GM20000 (cell line): ENCODE measurements at places on chromosomes 12 and 14.

DNA sequence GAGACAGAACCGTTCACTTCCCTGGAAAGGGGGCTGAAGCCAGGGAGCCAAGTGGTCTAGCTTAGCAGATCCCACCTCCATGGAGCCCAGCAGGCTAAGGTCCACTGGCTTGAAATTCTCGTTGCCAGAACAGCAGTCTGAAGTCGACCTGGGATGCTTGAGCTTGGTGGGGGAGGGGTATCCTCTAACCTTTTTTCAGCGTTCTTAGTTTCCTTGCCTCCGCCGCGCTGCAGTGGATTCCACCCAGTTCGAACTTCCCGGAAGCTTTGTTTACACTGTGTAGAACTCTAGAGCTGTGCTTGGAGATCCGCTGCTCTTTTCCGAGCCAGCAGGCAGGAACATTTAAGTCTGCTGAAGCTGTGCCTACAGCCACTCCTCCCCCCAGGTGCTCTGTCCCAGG, 45.2 kb upstream of the FKBP4 start:
- DNase-seq, result no peak

DNA sequence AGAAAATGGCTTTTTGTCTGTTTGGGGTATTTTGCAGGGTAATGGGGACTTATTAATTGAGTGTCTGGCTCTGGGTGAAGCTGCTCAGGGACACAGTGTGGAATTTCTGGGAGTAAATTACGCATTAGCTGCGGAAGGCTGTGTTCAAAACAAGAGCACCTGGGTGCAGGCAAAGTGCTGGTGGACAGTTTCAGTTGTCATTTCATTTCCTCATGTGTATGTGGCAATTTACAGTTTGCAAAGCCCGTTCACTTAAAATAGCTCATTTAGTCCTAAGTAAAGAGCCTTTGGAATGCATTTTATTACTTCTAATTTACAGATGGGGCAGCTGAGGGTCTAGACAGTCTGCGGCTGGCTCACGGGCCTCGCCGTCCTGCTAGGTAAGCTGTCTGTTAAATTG, 546.8 kb downstream of the BCL11B start:
- DNase-seq, result no peak

DNA sequence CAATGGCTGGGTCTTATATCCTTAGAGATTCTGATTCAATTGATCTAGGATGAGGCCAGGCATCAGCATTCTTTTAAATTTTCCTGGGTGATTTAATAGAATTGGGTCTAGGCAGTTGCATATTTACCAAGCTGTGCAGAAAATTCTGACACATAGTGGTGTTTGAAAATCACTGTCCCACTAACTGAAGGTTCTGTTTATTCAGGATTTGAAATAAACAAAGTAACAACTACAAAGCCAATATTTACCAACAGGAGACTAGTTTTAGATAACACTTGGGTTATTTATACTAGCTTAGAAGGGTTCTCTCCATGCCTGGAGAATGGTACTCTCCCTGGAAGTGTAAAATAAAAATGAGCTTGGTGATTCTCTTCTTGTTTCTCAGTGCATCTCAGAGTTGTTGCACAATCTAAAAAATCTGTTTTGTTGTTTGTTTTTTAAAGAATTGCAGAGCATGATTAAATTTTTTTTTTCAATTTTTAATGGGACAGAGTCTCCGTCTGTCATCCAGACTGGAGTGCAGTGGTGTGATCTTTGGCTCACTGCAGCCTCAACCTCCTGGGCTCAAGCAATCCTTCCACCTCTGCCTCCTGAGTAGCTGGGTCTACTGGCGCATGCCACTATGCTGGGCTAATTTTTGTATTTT, 16.9 kb downstream of the BEST3 start:
- DNase-seq, result no peak

DNA sequence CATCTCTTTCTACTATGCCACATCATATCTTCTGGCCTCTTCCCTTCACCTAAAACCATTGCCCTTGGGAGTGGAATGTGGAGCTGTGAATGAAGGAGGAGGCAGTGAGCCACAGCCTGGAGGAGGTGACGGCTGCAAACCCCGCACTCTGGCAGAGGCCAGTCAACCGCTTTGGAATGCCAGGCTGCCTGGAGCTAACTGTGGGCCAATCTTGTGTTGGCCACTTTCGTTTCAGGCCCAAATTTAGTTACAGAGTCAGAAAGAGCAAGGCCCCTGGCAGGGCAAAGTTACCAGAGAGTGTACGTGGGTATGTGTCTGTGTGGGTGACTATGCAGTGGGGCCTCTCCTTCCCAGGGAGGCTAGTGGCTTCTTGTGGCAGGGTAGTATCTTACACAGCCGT, 40.1 kb downstream of the CACNA1C start:
- DNase-seq, result no peak

GRCh38 chr14:93186466-93186865, 1.3 kb downstream of the LYSET start:
- no peak for DNase-seq

DNA sequence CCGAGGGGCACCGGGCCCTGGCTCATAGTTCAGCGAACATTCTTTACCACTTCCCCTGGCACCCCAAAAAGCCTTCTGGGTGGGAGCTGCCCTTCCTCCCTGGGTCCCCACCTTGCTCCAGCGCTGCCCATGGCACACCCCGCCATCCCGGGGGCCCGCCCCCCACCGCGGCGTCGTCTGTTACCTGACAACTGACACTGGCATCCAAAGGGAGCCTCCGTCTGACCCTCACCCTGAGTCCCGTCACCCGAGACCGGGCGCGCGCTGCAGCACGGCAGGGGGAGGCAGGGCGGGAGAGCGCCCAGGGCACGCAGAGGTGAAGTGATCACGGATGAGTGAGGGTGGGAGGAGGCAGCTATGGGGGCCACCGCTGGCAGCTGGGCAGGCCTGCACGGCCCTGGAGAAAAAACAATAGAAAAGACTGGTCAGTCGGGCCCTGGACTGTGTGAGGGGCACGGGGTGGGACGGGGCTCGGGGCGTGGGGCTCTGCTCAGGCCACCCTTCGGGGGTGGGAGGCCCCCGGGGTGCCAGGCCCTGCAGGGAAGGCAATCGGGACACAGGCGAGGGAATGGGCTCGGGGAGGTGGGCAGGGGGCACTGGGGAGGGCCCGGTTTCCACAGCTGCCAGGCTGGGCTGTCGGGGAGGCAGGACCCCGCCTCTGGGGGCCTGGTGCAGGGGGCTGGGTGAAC, 40.7 kb downstream of the BCL11B start:
- DNase-seq, result no peak

- no peak for DNase-seq
Observed at GRCh38 chr12:765840-766239, 13.5 kb downstream of the WNK1 start.

GRCh38 chr12:82130762-82131161, 227.4 kb downstream of the CCDC59 start:
- DNase-seq, result no peak

DNA sequence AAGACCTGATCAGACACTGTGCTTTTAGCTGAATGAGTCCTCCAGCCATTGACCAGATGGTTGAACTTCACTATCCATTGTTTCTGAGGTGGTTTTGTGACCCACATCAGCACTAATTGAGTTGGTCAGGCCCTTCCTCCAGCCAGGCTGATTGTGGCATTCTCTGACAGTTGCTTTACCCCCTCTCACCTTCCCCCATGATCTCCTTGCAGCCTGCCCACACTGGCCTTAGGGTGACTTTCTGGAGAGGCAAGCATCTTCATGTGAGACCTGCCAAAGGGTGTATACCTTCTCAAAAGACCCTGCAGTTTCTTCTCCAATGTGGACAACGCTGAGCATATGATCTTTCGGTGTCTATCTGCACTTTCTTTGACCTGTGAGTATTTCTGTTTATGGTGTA, 83.9 kb downstream of the GPATCH2L start:
- DNase-seq, result no peak

DNA sequence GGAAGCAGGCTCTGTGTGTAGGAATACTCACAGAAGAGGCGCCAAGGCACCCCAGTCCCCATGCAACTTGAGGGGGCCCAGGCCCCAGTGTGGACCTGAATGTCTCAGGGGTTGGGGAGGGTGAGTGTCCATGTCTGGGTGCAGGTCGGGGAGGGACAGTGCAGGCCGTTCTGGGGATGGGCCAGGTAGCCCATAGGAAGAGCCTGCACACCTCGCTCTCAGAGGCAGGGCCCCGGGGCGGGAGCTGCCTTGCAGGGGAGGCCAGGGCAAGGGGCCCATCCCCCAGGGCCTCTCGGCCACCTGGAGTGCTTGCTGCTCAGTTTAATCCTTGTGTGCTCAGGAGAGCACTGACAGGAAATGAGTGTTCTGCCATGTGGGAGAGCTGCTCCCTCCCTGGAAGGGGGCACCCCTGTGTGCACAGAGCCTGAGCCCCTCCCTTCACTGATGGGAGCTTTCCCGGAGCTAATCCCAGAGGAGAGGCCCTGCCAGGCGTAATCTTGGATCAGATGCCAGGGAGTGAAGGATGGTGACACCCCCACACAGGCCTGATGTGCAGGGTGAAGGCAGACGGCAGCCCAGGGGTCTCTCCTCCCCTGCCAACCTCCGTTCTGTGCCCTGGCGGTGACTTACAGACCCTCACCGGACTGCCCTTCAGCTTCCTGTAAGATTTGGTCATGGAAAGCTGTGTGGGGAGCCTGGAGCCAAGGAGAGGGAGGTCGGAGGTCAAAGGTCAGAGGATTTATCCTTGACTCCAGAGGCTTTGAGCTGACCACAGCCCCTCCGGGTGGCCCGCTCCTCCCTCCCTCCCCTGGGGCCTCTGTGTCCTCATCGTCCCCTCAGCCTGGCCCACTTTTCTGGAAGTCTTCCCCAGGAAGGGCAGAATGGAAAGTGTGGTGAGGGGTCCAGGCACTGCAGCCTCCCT, 24.4 kb upstream of the FBRSL1 start:
- DNase-seq, result no peak

DNA sequence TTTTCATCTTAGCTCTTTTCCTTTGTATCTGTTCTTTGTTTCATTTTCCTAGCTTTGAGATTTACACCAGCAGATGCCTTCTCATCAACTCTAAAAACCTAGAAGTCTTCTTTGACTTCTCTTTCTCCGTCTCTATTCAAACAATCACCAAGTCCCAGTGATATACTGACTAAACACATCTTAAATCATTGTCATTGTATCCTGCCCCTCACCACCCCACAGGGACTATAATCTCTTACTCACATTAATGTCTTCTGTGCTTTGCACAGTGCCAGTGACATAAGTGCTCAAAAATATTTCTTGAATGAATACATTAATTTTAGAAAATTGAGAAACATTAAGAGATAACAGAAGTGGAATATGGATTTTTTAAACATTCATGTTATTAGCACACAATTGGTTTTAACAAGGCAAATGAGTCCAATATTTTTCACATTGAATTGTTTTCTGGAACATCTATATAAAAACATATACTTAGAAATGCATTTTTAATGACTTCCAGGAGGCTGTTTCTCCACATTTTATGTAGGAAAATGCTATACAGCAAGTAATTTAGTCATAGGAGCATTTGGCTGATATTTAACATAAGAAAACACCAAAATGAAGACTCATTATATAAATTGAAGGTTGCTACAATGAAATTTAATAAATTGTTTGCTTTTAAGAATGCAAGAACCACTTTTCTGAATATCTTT, 472.8 kb upstream of the PRICKLE1 start:
- no peak for DNase-seq

DNA sequence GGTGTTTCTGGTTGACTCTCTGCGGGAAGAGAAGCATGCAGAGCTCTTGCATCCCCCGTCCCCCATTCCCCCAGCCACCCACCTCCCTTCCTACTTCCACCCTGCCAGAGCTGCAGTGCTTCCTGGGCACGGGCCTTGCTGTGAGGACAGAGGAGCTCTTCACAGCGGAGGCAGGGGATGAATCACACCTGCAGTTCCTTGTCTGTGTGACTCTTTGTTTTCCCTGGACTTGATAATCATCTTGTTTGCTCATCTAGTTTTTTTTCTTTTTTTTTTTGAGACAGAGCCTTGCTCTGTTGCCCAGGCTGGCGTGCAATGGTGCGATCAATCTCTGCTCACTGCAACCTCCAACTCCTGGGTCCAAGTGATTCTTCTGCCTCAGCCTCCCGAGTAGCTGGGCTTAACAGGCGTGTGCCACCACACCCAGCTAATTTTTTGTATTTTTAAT, 27.8 kb downstream of the ANKRD9 start:
- DNase-seq, result no peak

DNA sequence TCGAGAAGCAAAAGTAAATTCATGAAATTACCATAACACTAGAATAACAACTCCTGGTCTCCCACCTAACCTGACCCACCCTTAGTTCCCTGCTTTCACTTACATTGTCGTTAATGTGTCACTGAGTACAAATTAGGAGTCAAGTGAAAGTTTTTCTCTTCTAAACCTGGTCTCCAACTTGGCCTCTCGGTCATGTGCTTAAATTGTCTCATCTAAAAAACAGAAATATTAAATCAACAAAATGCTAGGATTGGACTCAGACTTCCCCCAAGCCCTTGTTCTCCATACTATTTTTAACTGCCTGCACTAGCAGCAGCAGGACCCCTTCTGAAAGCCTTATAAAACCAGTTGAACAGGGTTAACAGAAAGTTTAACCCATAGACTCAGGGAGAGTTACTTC, 1.8 kb upstream of the BTG1 start:
- no peak for DNase-seq

GRCh38 chr12:1474574-1475153, 119.7 kb downstream of the FBXL14 start:
- DNase-seq, result no peak

DNA sequence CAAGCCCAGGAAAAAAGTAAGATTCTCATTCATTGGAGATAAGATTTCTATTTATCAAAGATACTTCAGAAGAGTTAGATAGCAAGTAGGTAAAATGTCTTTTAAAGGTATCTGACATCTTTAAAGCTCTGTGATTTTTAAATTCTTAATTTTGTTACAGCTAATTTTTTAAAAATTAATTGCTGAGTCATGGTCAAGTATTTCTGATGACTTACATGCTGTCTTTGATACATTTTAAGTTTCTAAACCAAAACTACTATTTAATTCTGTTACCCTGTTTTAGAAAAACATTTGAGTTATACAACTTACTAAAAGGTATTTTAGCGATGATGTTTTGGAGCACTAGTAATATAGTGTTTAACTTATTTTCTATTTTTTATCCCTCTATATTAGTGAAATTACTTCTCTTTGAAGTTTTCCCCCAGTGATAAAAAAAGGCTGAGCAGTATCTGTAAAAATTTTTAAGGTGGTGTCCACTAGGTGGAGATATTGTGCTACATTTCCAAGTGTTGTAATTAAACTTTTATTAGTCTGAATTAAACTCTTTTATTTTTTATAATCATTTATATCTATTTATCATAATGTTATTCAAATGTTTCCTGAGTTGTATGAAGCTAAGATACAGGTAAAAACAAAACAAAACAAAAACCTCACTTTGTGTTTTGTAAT, 11.5 kb downstream of the ALG10 start:
- DNase-seq, result peak; percentile 3

- DNase-seq, result no peak
Observed at GRCh38 chr14:103199124-103199523, 75.9 kb downstream of the TNFAIP2 start.
